ENCODE measurements at places on chromosomes 7 and 10.

DNA sequence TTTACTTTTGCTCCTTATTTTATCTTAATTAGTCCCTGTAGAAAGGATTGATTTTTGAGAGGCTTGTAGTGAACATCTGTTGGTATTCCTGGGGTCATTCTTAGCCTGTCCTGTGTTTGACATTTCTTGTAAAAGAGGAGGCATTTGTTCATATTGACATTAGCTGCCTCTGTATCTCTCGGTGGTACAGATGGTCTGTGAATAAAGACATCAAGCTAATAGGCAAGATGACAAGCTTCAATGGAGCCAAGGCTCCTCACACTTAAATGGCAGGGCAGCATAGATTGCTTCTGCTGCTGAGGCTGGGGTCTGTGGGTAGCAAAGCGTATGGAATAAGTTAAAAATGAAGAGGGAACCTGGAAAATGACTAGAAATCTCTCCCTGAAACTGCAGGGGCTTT is 687.6 kb downstream of the LRMDA start:
- no peak for DNase-seq

DNA sequence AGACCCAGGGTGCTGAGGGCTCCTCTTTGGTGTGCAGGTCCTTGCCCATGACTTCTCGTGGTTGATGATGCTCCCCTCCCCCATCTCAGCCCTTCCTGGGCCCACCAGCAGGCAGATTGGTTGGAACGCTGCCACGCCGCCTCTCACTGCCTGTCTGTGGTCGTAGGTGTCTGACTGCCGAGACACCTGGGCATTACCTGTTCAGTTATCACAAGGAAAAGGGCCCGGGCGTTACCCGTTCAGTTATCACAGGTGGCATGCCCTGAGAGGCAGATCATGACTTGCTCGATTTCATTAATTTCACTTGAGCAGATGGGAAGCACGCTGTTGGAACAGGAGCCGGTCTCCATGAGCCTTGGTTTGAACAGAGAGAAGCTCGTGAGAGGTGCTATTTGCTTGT is 42.5 kb downstream of the TACR2 start:
- no peak for DNase-seq

- DNase-seq, result no peak
These were observed 12.0 kb upstream of the BMPER start for GRCh38 chr7:33893377-33893776.

- DNase-seq, result no peak
These were observed 64.4 kb downstream of the ITGB8 start for GRCh38 chr7:20395104-20395503.

- no peak for DNase-seq
These were observed 7.2 kb downstream of the CPXM2 start for GRCh38 chr10:123884351-123884906.

DNA sequence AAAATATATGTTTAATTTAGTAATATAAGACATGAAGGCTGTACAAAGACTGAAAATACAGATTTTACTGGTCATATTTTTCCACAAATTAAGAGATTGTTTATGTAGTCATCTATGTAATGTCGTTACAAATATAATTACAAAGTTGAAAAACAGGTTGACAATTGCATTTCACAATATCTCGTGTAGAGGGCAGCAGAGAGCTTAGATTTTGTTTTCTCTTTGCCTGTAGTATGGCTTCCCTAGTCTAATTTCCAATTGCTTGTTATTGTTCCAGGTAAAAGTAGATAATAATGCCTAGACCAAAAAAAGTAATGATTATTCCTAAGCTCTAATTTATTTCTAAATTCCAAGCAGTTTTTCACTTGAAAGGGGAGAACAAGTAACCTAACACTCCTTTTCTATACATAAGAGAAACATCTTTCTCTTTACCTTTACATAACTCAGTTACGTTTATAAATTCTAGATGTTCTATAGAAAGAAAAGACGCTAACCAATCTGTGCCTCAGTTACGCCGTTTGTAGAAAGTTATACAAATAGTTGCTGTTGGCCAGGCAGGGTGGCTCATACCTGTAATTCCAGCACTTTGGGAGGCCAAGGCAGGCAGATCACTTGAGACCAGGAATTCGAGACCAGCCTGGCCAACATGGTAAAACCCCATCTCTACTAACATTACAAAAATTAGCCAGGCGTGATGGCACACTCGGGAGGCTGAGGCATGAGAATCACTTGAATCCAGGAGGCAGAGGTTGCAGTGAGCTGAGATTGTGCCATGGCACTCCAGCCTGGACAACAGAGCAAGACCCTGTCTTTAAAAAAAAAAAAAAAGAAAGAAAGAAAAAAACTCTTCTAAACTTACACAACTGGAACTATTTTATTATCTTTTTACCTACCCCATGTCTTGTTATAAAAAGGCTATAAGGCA is 30.0 kb downstream of the NET1 start:
- peak; percentile 64 for DNase-seq

DNA sequence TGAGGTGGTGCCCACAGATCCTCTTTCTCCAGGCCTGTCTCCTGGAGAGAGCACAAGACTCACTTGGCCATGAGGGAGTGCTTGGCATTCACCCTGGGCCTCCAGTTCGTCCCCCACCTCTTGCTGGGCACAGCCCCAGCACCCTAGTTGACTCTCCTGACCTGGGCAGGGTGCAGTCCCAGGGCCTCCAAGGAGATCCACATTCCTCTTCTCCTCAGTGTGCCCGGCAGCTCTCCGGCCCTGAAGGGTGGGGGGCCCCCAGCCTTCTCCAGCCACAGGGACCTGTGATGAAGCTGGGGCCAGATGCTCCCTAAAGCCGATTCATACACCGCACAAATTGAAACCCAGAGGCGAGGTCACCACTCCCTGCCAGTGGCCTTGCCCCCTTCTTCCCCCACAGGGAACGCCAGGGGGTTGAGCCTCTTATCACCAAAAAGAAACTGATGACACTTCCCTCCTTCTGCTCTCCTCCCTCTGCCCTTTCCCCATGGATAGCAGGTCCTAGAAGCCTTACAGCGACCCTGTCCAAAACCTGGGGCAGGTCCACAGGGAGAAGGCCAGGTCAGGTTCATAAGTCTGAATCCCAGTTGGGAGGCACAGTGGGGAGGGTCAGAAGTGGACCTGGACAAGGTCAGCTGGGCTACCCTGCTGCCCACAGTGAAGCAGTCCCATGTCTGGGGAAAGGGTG is 3.1 kb downstream of the EN2 start:
- DNase-seq, result no peak

DNA sequence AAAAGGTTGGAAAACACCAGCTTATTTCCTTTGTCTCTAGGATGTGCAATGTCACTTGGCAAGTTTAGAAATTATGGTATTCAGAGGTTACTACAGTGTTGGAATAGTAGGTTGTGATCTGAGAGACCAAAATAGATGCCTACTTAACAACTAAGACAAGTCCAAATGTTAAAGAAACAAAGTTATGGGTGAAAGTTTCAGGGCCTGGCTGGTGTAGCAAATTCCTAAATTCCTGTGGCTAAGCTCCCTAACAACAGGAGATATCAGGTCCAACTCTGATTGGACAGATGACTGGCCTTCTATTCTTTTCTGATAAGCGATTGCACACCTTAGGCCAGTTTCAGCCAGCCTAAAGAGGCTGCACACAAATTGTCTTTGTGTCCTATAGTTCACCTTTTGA is 873.5 kb downstream of the REEP3 start:
- peak; percentile 51 for DNase-seq

Data from astrocyte of the spinal cord (primary cell).